Fibroblast of pulmonary artery (primary cell): ENCODE measurements at places on chromosomes 5 and 9.

DNA sequence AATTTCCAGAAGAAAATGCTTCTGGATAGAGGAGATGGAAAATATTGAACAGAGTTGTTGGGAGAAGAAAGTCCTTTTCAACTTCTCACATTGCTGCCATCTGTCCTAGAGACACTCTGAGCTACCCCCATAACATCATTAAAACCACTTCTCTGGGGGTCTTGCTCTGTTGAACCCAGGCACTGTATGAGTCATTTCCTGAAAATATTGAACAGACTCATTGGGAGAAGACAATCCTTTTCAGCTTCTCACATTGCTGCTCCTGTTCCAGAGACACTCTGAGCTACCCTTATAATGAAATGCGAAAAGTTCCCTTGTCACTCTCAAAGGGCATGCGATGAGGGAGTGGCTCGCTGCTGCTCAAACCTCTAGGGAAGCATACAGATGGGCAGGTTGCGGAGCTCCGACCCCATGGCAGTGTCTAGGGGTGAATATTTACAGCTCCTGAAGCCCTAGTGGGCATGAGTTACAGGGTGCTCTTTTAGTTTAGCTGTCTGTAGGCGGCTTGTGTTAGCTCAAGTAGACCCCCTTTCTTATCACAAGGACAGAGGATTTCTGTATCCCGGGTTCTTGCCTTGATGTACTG, 90.7 kb downstream of the CDKN2A start:
- no peak for DNase-seq

DNA sequence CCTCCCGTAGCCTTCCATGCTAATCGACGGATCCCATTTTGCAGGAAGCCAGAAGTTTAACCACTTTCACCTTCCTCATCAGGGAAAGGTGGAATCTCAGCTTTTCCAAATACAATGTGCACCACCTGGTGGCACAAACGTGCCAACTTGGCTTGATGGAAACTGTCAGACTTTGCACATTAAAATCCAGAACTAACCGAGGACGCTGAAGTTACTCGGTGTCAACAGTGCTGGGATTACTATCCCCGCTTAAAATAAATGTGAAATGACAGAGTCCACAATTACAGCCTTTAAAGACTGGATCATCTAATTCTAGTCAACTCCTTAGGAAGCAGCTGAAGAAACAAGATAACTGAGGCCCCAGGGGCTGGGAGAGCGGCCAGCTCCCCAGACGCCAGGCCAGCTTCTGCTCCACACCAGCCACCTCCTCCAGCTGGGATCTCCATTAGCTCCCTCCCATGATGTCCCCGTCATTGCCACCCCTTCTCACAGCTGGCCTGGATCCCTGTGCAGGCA, 50.1 kb upstream of the RETREG1 start:
- peak; percentile 47 for DNase-seq

- DNase-seq = no peak
Measured at GRCh38 chr5:50749873-50750272, 83.4 kb downstream of the PARP8 start.

DNA sequence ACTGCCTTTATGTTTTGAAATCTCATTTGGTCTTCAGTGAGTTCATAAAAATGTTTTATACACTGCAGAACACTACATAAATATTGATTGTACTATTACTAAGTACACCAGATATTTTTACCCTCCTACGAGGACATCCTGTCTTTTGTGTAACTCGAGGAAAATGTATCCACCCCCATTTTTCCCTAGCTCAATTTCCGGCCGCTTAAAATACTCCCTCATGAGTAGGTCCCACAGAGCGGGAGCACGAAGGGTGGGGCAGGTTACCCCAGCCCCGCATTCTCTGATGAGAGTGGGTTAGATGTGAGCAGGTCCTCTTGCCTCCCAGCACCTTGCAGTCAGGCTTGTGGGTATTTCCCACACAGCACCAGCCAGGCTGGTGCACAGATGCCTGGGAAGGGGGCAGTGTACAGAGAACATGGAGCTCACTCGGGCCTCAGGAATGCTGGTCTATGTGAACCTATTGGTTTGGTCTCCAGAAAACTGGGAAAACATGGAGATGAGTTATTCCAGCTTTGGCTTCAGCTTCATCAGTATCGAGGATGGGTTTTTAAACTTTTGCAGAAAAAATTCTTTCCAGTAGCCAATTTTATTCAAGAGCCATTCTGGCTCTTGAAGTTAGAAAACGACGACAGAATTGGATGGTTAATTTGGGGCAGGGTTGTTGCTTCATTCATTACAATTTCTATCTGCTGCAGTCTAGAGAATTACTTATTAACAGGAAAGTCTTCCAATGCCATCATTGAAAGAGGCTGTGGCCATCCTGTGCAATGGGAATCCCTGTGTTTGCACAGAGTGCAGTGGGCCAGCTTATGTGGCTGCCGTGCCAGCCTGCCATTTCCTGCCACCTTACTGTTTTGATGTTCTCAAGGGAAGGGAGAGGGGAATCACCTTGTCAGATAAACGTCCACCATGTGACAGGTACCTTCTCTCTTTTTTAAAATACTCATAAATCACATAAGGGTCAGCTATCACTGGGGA, 73.2 kb downstream of the WDR41 start:
- peak; percentile 16 for DNase-seq

DNA sequence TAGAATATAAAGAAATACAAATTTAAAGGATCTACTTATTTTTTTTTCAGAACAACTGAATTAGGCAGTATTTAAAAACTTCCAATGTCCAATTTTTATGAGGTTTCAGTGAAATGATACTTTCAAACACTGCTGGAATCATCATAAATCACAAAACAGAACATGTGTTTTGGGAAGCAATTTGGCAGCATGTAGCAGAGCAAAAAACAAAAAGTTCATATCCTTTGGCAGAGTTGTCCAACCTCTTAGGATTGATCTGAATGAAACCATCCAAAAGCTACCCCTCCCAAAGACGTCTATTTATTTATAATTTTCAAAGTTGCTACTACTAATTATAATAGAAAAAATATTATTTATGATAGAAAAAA, 192.4 kb upstream of the PUM3 start:
- no peak for DNase-seq

GRCh38 chr5:31355337-31355736, 161.9 kb downstream of the CDH6 start:
- peak; percentile 21 for DNase-seq

DNA sequence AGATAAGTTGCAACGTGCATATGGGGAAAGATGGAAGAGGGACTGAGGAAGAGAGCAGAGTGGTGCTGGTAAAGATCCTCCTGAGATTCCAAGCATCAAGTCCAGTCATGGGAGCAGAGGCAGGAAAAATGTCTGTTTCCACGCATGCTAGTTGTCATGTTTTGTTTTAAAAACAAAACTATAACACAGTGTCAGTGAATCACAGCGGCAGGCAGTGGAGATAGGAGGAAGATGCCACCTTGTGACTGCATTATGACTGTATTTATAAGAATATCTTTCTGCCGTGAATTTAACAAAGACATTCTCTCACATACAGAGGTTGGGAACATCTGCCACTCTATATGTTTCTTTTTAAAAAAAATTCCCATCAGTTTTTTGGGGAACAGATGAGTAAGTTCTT, 3.7 kb upstream of the SVEP1 start:
- peak; percentile 67 for DNase-seq

DNA sequence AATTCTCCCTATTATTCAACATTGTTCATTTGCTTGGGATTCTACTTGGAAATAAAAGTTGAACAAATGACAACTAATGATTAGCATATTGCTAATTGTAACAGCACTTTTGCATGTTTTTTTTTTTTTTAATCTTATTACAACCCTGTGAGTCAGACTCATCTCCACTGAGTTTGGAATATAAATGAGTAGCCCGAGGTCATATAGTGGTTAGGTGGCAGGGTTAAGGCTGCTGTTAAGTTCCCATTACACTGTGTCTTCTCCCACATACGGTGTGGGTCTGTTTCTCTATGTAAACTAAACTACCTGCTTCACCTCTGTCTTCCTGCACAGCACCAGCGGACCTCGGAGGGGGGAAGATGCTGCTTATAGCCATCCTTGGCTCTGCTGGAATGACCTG, 92.4 kb downstream of the EQTN start:
- no peak for DNase-seq

- peak; percentile 46 for DNase-seq
Measured at GRCh38 chr5:58458141-58458742, 1.6 kb downstream of the PLK2 start.

DNA sequence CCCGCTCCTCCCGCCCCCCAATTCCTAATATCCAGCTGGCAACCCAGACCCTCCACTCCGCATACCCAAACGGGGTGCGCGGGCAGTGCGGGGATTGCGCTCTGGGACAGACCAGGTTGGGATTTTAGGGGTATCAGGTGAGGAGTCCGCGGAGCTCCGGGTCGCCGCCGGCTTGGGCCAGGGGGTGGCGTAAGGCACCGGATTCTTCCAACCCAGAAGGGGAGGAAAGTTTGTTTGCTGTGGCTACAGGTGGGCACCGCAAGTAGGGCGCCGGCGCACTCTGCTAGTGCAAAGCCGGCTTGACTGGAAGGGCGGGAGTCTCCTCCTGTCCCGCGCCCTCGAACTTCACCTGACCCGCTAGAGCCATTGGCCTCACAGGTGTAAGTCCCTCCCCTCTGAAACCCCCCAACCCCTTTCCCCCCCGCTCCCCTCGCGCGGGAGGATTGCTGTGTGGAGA, 709 bp downstream of the IQGAP2 start:
- DNase-seq = peak; percentile 2

DNA sequence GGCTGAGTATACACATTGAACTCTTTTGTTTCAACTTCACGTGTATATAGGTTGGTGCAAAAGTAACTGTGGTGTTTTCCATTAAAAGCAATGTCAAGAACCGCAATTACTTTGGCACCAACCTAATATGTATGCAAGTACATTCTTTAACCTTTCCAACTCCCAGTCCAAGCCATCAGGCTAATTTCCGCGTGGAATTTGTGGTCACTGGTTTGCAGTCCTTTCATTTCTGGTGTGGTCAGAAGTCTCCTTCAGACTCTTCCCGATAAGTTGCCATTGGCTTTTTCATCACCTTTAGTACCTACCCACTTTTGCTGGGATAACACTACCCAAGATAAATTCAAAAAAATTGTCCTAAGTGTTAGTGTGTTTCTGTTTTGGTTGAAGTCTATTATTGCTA, 84.0 kb downstream of the RGS3 start:
- no peak for DNase-seq

DNA sequence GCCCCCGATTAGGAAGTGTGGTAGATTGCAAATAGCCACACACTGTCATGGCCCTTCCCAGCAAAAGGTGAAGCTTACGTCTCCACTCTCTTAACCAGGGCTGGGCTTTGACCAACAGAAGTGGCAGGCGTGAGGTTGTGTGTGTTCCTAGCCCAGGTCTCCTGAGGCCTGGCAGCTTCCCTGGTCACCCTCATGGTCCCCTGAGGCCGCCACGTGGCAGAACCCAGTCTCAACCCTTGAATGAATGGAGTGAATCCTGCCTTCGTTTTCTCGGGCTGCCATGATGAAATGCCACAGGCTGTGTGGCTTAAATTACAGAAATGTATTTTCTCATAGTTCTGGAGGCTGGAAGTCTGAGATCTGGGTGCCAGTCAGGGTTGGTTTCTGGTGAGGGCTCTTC, 370.4 kb downstream of the IRX2 start:
- no peak for DNase-seq

DNA sequence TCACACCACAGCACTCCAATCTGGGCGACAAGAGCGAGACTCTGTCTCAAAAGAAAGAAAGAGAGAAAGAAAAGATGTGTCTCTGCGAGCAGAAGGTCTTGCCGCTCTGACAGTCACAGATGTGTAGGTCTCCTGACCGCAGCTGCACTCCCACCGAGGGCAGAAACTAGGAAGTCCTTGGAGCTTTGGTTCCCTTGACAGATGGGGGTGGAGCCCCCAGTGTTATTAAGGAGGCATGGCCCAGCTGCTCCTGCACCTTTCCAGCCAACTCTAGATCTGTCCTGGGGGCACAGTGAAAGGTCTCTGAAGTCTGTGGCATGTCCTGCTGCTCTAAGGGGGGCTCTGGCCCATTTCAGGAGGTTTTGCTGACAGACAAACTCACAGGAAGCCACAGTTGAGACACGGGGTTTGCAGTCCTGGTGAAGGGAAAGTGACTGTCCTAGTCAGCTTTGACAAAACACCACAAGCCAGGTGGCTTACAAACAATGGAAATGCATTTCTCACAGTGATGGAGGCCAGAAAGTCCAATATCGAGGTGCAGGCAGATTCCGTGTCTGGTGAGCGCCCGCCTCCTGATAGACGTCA, 9.0 kb upstream of the DIPK1B start:
- no peak for DNase-seq

DNA sequence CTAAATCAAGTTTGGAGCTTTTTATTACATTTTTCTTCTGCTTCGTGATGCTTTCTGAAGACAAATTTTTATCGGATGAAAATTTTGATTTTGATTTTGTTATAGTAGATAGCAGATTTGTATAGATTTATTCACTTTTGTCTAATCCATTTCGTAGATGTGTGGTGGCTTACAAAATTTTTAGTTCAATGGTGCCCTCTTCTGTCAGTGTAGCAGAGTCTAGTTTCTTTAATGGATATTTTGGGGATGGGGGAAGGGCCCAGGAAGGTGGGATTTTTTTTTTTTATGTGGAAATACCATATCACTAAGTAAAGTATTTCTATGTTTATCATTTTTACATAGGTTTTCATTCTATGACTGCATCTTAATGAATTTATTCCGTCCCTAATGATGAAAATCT, 259.9 kb upstream of the TARS1 start:
- peak; percentile 78 for DNase-seq

GRCh38 chr5:124342584-124342983, 403.9 kb downstream of the ZNF608 start:
- DNase-seq = no peak

DNA sequence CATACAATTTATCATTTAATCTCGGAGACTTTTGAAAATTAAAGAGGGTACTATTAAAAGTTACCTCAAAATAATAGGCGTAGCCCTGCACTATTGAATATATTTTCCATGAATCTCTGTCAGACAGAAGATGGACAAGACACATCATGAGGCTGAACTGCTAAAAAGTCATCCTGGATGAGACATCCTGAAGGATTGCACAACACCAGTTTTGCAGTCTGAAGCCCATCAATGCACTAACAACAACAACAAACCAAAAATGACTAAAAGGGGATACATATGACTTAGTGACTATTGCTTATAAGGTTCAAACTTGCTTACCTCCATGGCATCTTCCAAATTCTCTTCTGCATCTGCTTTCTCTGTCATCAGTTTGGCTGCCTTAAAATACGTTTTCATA, 15.7 kb downstream of the LMBRD2 start:
- DNase-seq = no peak

DNA sequence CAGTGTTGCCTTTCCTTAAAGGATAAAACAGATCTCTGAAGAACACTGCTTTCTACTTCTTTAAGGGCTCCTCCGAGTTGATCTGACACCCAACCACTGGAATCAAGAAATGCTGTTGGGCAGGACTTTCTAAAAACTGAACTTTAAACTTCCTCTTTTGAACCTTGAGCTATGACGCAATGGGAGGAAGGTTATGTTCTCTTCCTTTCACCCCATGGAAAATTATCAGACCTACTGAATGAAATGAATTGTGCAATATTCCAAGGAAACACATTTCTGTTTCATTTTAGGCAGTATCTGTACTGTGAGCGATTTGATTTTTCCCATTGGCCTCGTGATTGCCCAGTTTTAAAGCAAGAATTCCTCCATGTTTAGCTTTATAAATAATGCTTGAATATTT, 206.0 kb upstream of the PRR16 start:
- DNase-seq = peak; percentile 61
